M059J (cell line): ENCODE measurements at places on chromosomes 3 and 15. TPM values are rescaled to one million over a fixed set of nuclear protein-coding genes. Genes with fewer than 3 reads are reported as not detected.

DNA sequence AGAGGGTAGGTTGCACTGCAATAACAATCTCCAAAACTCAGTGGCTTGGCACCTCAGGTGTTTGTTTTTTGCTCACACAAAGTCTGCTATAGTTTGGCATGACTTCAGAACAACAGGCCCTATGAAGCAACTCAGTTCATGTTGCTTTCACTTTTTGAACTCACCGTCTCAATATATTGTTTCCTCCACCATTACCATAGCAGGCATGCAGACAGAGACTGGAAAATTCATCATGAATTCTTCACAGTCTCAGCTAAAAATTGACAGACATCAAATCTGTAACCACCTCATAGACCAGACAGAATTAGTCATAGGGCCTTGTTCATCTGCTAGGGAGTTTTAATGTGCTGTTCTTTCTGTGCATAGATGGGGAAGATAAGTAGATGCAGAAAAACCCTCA, 161.4 kb upstream of the POU1F1 start:
- peak; percentile 15 for DNase-seq

The CLDN1 gene
- 1.5 and 1.8 TPM in 2 replicates for total RNA-seq

DNA sequence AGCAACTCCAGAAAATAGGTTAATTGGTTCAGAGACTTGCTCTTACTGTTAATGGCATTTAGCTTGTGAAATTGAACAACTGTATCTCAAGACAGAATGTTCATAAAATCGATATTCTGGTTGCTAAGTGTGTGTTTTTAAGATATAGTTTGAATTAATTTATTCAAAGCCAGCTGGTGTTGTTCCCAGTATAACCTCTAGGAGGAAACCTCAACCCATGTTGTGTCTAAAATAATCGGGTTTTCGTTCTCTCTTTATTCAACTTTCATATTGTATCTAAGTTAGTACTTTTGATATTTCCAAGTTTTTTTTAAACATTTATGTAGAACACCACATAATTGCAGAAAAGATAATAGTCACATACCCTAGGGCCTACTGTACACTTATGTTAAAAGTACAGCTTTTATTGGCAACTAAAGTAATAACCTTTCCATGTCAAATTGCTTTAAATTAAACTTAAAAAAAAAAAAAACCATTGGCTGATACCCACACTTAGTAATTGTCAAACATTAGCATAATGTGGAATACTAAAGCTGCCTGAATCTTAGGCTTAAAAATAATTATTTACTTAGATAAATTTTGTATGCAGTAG, 90.9 kb downstream of the SAMMSON start:
- peak; percentile 5 for DNase-seq

The SAMMSON gene
- not detected in 2 replicates for total RNA-seq

The PAK6 gene
- 9.8 and 13.0 TPM in 2 replicates for total RNA-seq

- no peak for DNase-seq
Observed at GRCh38 chr3:187358068-187358467, 10.1 kb upstream of the RTP4 start.

DNA sequence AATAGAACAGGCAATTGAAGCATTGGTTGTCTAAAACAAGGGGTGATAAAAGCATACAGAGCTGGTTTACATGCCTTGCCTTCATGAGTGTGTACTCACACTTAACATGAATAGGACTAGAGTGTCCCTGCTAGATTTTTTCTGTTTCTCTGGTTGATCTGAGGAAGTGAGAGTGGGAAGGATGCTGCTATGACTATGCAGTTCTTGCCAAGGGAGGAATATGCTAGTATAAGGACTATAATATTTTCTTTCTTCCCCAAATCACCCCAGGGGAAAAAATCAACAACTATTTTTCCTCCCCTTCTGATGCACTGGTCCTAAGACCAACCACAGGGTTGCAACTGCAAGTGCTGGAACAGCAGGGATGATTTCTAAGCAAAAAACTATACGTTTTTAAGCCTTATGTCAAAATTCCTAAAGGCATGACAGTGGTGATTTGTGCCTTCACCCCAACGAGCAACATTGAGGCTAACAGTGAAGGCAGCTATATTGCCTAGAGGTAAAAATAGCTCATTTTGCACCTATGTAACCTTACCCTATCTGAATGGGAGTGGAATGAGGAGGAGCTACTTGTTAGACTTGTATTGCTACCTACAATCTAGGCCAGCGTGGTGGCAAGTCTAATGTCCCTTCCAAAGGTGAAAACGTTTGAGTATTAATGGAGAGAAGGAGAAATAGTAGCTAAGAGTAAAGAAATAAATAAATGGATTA, 33.5 kb upstream of the USP8 start:
- no peak for DNase-seq

The DISP2 gene
- 0.49 and 2.4 TPM in 2 replicates for total RNA-seq

DNA sequence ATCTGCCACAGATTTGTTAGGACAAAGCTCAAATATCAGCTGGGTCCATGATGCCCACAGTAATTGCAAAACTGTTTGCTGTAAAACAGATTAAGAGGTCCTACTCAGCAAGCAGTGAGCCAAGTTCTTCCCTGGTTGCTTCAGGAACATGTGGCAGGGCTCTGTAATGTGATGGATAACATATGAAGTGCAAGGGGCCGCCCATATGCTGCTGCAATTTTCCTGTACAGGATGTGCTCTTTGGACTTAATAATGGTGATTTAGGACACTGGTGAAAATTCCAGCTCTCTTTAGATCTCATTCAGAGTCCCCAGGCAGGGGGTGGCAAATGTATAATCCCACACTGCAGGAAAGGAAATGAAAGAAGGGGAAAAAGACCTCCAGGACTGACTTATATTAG, 289.4 kb downstream of the LSAMP start:
- DNase-seq, result no peak

- peak; percentile 29 for DNase-seq
Observed at GRCh38 chr3:130480736-130481135, 36.2 kb upstream of the COL6A6 start.

The SLITRK3 gene
- total RNA-seq, result not detected in 2 replicates

The DPPA2 gene
- total RNA-seq, result not detected in 2 replicates

DNA sequence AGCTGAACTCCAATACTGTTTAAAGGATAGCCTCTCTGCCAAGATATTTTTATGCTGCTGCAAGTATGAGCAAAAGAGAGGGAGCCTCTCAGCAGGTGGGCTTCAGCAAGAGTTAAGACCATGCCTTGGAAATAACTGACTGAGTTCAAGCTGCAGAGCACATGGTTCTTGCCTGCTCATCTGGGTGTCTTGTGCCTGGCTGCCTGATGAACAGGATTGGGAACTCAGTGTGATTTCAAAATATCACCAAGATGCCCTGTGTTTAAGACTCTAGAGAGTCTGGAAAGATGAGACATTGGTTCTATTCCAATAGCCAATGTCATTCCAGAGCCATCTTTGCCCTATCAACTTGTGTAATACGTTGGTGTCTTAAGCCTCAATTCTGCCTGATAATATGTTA, 147.5 kb upstream of the VEPH1 start:
- DNase-seq, result no peak

DNA sequence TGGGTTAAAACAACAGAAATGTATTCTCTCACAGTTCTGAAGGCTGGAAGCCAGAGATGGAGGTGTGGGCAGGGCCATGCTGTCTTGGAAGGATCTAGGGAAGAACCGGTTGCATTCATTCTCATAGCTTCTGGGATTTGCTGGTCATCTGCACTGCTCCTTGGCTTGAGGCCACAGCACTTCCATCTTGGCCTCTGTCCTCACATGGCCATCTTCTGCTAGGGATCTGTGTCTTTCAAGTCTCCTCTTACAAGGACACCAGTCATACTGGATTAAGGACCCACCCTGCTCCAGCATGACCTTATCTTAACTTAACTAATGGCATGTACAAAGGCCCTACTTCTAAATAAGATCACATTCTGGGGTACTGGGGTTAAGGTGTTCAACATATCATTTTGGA, 47.7 kb downstream of the RPLP1 start:
- no peak for DNase-seq

GRCh38 chr3:23785882-23786281, 19.9 kb upstream of the UBE2E1 start:
- DNase-seq, result peak; percentile 44

DNA sequence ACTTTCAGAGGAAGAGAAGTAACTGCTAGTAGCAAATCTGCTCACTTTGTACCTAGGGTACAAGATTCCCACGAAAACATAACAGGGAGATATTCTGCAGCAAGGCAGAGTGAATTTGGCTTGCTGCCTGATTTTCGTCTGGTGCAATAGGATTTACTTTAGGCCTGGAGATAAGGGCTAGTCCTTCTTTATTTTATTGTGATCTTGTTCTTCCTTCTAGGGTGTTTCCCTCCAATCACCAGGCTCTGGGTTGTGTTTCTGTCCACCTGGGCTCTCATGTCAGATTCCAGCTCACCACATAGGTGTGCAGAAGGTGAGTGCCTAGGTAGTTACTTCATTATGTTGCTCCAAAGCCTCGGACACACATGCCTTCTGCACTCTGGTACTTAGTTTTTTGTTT, 211.8 kb upstream of the RGMA start:
- DNase-seq, result no peak

The RPL15 gene
- 1,600 and 2,297 TPM in 2 replicates for total RNA-seq

- peak; percentile 56 for DNase-seq
Observed at GRCh38 chr3:42780892-42781700, 8.0 kb upstream of the CCDC13 start.
